ENCODE measurements at places on chromosomes 3 and 15.
A peak's percentile ranks its signal among the peaks of the same experiment; 100 is the strongest.

- no peak for DNase-seq
Observed at GRCh38 chr3:99599894-99600293, 38.5 kb upstream of the COL8A1 start.

GRCh38 chr3:176870451-176870850 lies 326.8 kb downstream of the TBL1XR1 start:
- no peak for DNase-seq

DNA sequence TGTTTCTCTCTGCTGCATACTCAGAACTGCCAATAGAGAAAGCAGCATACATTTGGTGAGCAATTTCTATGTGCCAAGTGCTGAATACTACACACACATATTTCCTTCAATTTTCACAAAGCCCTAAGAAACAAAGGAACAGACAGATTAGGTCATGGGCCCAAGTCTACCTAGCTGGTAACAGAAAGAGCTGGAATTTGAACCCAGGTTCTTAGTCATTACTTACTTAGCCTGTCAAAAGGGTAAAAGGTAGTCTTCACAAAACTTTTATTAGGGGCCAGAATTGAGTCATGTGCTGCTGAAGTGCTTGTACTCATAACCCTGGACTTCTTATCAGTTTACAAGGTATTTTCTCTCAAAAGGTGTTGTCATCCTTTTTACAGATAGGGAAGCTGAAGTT lies 10.4 kb upstream of the ABHD17C start:
- no peak for DNase-seq

GRCh38 chr15:70165716-70166284 lies 68.1 kb upstream of the TLE3 start:
- no peak for DNase-seq

DNA sequence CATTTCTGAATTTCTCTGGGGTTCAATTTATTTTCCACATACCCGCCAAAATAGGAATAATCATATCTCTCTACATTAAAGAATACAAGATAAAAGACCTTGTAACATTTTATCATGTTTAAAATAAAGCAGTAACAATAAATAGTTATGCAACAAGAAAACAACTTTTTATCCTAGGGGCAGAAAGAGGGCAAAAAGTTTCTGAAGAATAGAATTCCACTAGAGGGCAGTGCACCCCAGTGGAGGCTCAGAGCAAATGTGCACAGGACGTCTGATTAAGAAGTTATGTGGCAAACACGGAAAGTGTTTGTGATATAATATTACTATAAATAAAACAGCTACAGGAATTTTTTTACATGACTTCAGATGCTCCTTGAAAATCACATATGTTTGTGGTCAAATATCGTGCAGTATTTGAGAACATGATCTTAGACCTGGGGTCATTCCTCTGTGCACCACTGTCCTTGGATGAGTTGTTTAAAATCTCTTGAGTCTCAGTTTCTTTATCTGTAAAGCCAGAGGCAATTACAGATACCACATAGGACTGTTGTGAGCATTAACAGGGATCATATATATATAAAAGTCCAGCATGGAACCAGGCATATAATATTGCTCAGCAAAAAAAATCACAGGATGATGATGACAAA lies 13.2 kb upstream of the PIK3R4 start:
- peak; percentile 7 for DNase-seq

DNA sequence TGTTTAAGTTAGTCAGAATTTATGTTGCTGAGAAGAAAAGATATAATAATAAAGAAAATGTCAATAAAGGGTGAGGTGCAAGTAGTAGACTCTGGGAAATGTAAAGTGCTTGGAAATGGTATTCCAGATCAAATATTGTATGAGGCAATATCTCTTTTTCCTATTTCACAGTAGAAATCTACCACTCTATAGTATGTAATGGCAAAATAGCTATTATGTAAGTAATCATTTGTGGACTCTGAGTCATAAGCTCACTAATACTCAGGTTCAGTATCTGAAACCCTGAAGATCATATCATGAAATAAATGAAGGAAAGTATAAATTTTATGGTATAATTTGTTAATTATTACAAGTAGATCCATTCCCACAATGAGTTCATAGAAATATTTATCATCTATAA lies 322.1 kb downstream of the PYDC2 start:
- no peak for DNase-seq

GRCh38 chr15:95948411-95948810 lies 382.1 kb upstream of the NR2F2 start:
- no peak for DNase-seq

- DNase-seq, result no peak
Observed at GRCh38 chr3:121835465-121835801, 424 bp downstream of the EAF2 start.

- no peak for DNase-seq
Observed at GRCh38 chr3:141602706-141603105, 115.9 kb downstream of the RASA2 start.

DNA sequence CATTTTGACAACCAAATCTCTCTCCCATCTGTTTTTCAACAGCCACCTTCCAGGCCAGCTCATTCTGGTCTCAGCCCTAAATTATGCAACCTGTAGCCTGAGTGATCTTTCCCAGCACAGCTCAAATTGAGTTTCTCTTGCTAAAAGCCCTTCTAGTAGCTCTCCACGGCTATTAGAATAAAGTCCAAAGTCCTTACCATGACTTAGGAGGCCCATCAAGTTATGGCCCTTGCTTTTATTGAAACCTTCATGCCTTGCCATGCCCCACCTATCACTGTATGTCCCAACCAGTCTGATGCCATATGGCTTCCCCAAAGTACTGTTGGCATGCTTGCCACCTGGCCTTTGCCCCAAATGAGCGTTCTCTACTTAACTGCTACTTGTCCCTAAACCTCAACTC lies 303.5 kb upstream of the GADL1 start:
- no peak for DNase-seq

- no peak for DNase-seq
Observed at GRCh38 chr3:151315136-151315535, 1.5 kb downstream of the GPR87 start.

DNA sequence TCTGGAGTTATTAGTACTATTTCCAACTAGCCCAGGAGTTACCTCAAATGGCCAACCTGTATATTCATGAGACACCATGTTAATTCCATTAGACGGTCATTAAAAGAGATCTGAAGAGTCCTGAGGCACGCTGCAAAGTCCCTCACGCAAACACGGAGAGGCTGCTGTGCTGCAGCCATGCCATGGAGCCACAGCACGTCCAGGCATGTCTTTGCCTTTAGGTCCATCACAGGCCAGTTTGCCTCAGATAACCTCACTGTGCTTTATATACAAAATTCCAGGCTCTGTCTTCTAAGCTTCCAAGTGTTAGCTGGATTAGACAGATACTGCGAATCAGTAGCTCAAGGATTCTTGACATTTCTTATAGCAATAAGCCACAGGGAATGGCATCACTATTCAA lies 9.8 kb upstream of the PLAAT1 start:
- no peak for DNase-seq

- no peak for DNase-seq
Observed at GRCh38 chr15:62187910-62188309, 22.8 kb upstream of the C2CD4B start.

Data from SIG-M5 (cell line).